ENCODE measurements at places on chromosomes 3 and 15.
A peak's percentile ranks its signal among the peaks of the same experiment; 100 is the strongest.

DNA sequence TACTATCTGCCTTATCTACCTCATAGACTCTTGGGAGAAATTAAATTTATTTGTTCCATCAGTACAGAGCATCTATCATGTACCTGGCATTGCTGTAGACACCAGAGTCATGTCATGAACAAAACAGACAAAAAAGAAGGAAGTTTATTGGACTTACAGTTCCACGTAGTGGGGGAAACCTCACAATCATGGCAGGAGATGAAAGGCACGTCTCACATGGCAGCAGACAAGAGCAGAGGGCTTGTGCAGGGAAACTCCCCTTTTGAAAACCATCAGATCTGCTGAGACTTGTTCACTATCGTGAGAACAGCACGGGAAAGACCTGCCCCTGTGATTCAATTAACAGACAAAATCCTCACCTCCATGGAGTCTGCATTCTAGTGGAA lies 25.6 kb upstream of the ACAP2 start:
- DNase-seq, result no peak

- no peak for DNase-seq
These were observed 23.5 kb downstream of the RUVBL1 start for GRCh38 chr3:128100161-128100560.

- DNase-seq, result no peak
These were observed 20.3 kb upstream of the ETV5 start for GRCh38 chr3:186129206-186129605.

GRCh38 chr15:63185206-63185605 lies 4.2 kb upstream of the RAB8B start:
- DNase-seq, result no peak

DNA sequence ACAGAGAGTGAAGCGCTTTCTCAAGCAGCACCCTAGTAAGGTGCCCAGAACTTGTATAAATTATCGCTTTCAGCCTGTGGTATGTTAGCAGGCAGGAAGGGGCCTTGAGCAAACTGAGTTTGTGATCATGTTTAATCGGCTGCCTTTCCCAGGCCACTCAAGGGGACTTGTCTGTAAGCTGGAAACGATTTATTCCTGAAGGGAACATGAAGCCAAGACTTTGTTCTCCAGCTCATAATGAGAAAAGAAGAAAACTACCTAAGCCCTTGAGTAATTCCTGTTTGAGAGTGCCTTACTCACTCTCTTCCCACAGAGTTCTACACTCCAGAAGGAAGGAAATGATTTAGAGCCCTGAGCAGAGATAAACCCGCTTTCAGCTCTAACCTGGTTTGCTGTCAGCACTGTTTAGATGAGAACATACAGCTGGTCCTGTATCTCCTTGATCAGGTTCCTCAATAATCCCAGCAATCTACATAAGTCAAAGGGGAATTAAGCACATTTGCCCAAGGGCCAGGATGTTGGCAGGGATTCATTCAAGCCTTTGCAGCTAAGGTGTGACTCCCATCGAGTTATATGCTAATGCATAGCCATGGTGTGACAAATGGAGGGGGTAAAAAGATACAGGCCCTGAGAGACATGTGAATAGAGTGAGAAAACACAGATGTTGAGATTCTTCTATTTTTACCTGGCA lies 187.7 kb upstream of the SLC24A5 start:
- no peak for DNase-seq

GRCh38 chr3:58287354-58287753 lies 18.7 kb upstream of the RPP14 start:
- DNase-seq, result no peak

DNA sequence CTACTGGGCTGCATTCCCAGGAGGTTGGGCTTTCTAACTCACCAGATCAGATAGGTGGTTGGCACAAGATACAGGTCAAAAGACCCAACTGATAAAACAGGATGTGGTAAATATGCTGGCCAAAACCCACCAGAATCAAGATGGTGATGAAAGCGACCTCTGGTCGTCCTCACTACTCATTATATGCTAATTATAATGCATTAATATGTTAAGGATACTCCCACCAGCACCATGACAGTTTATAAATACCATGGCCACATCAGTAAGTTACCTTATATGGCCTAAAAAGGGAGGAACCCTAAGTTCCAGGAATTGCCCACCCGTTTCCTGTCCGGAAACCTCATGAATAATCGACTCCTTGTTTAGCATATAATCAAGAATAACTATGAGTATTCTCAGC lies 31.6 kb downstream of the CFAP44 start:
- no peak for DNase-seq

DNA sequence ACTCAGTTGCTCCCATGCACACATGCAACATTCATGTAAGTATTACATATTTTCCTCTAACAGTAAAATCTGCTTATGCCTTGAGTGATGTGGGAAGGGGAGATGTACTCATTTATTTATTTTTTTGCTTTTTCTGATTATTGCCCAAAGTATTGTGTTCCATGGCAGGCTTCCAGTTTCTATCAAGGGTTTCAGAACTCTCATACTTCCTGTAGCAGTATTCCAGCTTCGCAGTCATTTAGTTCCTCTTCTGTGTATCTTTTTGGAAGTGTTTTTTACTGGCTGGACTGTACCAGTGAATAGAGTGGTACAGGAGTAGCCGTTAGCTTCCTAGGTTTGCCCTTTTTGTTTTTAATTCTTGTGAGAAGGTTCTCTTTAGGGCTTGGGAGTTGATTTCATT lies 26.9 kb downstream of the RAB11A start:
- peak; percentile 55 for DNase-seq

DNA sequence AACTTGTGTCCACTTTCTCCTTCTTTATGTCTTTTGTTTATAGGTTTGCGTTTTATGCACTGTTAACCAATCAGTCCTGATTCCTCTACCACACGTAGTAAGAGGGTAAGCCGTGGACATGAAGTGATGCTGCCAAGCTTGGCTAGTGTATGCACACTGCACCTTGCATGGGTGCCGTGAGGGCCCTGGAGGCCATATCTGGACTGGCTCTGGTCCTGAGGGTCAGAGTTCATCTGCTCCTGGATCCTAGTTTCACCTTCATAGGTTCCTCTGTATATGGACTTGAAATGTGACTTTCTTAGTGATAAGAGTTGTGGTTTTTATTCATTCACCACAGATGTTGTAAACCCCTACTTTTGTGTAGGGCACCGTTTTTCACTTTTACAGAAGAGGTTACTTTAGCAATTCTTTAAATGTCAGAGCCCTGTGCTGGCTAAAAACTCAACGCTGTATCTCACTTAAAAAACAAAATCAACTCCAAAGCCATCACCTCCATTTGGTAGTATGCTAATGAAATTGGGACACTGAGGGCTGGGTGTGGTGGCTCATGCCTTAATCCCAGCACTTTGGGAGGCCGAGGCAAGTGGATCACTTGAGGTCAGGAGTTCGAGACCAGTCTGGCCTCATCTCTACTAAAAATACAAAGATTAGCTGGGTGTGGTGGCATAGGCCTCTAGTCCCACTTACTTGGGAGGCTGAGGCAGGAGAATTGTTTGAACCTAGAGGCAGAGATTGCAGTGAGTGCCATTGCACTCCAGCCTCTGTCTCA lies 22.9 kb downstream of the SIAH2 start:
- DNase-seq, result no peak

- DNase-seq, result no peak
These were observed 32.9 kb upstream of the TMEM115 start for GRCh38 chr3:50392101-50392715.

- no peak for DNase-seq
These were observed 97.3 kb downstream of the MBNL1 start for GRCh38 chr3:152365766-152366593.

DNA sequence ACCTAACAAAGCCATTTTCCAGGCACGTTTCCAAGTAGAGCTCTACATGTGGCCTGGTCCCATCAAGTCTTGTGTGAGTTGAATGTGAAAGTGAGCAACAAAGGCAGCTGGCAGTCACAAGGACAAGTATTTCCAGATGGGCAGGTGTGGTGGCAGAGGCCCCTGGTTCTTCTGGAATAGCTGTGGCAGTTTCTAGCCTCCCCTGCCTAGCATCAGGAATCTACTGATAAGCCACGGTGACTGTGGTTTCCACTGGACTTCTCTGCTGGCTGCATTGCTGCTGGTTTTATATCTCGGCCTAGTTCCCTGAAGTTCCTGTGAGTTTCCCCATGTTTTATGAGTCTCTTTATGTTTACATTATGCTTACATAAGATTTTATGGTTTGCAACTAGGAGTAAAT lies 117.7 kb downstream of the GOLIM4 start:
- no peak for DNase-seq

Measured in suppressor macrophage treated with lipopolysaccharide for 4 hours (primary cell).